ENCODE measurements at places on chromosomes 11 and 22.

- no peak for DNase-seq
These were observed 339.1 kb upstream of the API5 start for GRCh38 chr11:42972741-42973140.

DNA sequence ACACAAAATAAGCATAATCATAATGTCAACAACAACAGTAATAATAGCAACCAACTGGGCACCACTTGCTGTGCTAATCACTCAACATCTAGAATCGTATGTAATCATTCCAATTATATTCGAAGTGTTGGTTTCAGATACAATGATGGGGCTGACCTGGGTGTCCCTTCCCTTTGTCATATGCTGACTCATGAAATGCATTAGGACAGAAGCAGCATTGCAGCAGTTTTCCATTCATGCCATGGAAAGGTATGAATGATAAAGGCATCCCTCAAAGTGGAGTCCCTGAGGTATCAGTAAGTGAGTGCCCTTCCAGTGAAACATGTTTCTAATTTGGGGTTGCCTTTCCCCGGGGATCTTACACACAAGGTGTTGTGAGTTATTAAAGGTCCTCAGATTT, 46.3 kb upstream of the ANO3 start:
- no peak for DNase-seq

GRCh38 chr11:99766811-99767210, 746.1 kb downstream of the CNTN5 start:
- no peak for DNase-seq

DNA sequence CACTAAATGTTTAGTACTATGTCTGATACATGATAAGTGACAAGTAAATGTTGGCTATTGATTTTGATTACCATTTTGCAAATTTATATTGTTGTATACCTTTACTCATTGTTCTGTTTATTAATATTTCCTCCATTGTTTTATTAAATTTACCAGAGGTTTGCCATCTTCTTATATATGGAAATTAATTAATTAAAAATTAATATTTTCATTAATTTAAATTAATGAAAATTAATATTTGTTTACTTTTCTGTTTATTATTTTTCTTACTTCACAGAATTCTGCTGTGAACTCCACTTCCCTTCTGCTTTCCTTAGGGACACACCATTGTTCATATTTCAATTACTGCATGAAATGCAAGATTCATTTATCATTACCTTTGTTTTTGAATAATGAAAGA, 331.0 kb downstream of the LARGE1 start:
- DNase-seq: no peak

DNA sequence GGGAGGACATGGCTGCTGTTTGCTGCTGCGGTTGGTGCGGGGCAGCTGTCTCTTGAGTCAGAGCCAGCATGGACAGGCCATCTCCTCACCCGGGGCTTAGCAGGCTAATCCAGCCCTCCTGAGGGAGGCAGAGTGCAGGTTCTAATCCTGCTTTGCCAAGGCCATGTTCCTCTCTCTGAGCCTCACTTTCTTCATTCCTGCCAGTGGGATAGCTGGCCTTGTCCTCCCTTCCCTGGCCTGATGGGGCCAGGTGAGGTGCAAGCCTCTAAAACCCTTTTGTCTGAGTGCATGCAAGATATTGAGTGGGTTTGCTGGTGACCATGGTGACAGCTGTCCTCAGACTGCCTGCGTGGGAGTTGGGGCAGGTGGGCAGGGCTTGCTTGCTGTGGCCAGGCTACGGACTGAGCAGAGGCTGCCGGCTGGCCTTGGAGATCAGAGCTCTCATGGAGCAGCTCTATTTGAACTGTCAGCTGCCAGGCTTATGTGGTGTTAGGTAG, 3.6 kb downstream of the USP35 start:
- DNase-seq: no peak

DNA sequence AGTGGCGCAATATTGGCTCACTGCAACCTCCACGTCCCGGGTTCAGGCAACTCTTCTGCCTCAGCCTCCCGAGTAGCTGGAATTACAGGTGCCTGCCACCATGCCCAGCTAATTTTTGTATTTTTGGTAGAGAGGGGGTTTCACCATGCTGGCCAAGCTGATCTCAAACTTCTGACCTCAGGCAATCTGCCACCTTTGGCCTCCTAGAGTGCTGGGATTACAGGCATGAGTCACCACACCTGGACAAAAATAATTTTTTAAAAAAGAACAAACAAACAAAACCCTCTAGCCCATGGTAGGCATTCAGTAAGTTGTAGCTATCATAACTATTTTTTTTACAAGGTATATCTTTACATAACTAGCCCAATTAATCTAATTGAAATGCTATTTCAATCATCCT, 73.9 kb upstream of the CAPRIN1 start:
- DNase-seq: no peak

- DNase-seq: no peak
These were observed 57.6 kb downstream of the IGLL5 start for GRCh38 chr22:22945195-22945594.

- DNase-seq: no peak
These were observed 4.2 kb upstream of the MPEG1 start for GRCh38 chr11:59216641-59217564.

DNA sequence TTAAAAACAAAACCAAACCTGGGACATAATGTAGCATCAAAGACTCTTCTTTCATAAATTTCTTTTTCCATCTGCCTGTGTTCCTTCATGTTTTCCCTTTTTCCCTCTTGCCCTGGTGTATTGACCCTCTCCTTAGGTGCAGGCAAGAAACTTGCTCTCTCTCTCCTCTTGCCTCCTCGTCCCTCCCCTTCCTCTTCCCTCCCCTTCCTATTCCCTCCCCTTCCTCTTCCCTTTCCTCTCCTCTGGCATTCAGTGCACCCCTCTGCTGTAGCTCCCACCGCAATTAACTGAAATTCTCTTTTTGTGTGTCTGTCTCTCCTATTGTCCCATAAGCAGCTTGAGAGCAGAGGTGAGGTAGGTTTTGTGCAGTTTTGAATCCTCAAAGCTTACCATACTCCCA, 49.9 kb downstream of the CSF2RB start:
- DNase-seq: no peak

GRCh38 chr22:47599753-47600152, 837.3 kb downstream of the TBC1D22A start:
- no peak for DNase-seq

GRCh38 chr11:93143186-93143585, 54.6 kb downstream of the SLC36A4 start:
- DNase-seq: no peak

DNA sequence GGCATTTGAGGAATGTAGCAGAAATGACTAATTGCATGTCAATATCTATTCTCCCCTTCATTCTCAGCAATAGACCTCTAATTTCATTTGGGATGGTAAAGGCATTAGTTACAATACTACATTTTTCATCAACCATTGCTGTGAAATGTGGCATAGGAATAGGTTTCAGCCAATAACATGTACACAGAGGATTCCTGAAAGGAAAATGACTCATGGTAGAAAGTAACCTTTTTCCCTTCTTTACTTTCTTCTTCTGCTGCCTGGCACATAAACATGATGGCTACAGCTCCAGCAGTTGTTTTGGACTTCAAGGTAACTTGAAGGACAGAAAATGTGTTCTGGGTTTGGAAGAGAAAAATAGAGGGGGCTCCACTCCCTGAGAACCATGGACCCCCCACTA, 231.8 kb upstream of the CTSC start:
- DNase-seq: no peak

- no peak for DNase-seq
These were observed 2.8 kb downstream of the MAP6 start for GRCh38 chr11:75665990-75666389.

DNA sequence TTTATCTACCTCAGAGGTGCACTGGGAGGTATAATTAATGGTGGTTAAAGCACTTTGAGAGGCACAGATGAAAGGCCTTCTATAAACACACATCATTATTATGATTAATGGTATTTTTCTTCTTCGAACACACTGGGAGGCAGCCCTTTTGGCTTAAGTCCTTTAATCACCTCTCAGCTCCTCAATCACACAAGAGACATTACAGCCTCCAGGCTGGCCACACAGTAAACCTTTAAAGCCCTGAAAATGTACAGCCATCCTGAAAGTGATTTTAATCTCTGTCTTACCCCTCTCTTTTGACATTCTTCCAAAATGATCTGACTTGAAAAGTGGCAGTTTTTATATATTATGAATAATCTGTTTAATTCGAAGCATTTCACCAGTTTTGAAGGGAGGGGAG, 54.3 kb upstream of the VSTM5 start:
- DNase-seq: no peak

DNA sequence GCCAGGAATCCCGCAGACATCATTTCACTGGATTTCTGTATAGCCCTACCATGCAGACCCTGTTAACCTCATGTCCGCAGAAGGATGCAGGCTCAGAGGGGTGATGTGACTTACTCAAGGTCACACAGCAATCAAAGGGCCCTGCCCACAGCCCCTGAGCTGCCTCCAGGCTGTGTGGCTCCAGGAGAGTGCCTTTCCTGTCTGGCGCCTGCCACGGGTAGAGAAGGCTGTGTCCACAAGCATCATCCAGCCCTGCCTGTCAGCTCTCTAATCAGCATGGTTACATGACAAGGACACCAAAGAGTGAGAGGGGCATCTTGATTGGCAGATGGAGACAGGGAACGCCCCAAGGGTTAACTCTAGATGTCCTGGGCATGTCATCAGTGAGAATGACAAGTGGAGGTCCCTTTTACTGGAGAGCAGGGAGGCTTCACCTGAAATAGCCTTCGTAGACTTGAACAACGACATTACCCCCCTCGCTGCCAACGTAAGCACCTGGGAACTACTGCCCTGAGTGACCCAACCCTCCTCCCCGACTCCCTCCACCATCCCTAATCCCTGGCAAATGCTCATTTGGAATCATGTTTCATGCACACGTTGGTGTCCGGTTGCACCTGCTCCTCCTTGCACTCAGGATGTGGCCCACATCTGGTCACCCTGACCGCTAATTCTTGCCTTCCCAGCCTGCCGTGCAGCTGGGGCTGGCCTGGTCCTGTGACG, 6.9 kb downstream of the FGF19 start:
- DNase-seq: no peak

DNA sequence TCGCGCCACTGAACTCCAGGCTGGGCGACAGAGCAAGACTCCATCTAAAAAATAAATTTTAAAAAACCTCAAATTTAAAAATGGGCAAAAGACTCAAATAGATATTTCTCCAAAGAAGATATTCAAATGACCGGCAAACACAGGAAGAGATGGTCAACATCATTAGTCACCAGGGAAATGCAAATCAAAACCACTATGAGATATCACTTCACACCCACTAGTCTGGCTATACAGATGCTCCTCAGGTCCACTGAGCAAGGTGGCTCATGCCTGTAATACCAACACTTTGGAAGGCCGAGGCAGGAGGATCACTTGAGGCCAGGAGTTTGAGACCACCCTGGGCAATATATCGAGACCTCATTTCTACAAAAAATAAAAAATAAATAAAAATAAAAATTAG, 43.3 kb upstream of the SLC35C1 start:
- no peak for DNase-seq

- DNase-seq: no peak
These were observed 648.6 kb downstream of the TBC1D22A start for GRCh38 chr22:47411006-47411405.

DNA sequence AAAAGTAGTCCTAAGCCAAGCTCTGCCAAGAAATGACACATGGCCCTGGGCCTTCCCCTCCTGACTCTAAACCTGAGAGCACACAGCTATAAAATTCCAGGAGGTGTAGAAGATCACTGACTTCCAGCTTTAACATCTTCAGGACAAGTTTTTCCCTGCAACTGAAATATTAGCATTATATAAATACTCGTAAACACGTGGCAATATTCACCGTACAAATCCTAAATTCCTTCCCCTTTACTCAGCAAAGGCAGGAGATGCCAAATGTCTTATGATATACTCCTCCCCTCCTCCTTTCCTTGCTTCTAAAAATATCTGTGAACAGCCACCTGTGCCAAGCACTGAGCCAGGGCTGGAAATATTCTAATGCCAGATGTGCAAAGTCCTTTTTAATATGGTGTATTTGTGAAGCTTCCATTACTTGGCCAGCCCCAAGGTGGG, 194.0 kb downstream of the LARGE1 start:
- no peak for DNase-seq

DNA sequence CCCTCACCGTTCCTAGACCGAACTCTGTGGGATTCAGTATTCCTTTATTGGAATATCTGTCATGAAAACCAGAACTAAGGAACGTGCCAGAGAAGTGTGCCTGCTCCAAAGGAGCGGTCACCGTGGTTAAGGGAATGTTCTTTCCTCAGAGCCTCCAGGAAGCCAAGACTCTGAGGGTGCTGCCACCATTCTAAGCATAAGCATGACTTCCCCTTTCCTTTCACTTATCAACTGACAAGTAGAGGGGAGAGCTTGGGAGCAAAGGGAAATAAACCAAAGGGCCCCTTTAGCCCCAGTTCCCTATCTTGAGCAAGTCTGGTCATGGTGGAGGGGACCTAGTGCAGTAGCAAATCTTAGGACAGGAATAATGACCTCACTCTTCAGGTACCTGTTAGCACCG, 26.8 kb downstream of the CTR9 start:
- DNase-seq: no peak

DNA sequence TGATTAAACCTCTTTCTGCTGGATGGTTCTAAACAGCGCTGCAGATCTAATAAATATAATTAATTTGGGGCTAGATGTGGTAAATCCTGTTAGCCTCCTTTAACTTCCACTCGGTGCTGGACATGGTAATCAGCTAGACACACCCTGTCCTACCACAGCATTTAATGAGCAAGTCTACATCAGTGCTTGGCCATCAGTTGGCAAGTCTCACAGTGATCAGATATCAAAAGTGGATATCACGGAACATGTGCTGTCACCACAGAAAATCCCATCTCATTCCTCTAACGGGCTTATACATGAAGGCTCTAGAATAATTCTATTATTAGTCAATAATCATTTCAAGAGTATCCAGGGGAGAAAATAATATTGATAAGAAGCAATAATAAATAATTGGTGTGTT, 5.6 kb upstream of the USP28 start:
- no peak for DNase-seq

- no peak for DNase-seq
These were observed 85.2 kb upstream of the PPARA start for GRCh38 chr22:46064966-46065666.
